ENCODE measurements at places on chromosomes 2 and 18.

DNA sequence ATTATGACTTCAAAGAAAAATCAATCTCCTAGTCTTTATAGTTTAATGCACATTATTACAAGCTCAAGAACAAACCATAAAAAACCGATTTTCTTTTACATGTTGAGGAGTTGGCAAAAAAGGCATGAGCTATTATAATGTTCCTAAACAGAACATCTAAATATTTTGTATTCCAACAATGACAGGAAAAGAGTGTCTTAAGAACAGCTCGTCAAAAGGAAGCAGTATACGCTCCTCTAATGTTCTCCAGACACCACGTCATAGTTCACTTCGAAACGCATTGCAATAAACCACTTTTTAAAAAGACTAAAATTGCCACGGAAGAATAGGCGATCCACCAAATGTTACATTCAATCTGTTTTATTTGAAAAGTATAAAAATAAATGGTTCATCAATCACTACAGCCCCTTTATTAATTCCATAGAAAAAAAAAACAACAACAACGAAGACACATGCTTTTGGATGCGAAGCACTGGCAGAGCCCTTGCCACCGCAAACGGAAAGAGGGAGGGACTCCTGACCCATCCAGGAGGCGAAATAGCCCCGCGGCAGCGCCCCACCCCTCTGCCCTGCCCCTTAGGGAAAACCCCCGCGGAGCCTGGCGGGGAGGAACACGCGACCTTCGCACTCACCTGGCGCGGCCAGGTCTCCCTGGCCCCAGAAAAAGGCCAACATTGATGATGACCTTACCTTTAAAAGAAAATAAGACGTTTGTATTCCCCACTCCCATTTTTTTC is 45.8 kb downstream of the MBP start:
- DNase-seq: no peak

GRCh38 chr2:107392241-107392704 is 434.4 kb upstream of the RGPD4 start:
- DNase-seq: no peak

- DNase-seq: no peak
Measured at GRCh38 chr2:173462892-173463840, 108.5 kb downstream of the CDCA7 start.

DNA sequence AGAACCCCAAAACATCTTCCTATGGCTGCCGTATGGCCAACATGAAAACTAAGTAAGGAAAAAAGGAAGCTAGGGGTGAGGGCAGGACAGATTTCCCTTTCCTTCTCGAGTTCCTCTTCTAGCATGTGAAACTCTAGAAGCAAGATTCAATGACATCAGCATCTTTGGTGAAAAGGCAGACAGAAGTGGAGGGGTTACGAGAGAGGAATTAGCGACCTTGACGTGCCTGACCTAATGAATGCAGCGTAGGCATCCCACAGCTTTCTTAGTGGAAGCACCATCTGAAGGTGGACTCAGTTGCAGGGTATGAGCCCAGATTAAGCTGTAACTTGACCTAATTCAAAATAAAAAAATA is 47.9 kb upstream of the PELI1 start:
- no peak for DNase-seq

DNA sequence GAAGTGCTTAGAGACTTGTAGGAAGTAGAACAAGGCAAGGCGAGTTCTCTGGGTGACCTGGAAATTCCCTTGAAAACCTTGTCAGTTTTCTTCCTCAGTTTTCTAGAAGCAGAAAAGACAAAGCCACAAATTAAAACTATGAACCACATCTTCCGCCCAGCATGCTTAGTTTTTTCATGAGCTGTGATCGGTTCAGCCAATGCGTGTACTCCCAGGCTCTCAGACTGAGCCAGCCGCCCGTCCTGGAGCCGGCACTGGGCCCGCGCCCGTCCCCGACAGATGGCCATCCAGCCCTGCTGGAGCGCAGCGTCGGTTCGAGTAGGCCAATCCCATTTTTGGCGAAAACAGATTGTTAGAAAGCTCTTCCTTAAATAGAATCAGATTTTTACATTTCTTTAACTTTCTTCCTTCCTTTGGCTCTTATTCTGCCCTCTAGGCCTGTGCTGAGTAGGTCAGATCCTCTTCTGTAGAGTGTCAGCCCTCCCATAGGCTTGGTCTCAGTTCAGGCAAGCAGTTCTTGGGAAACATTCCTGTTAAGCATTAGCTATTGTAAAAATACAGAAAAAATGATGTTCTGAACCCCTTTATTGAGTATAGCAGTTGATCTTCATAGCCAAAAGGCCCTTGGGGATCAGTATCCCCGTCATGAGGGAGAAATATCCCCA is 112.5 kb downstream of the NCK2 start:
- DNase-seq: peak; percentile 57

DNA sequence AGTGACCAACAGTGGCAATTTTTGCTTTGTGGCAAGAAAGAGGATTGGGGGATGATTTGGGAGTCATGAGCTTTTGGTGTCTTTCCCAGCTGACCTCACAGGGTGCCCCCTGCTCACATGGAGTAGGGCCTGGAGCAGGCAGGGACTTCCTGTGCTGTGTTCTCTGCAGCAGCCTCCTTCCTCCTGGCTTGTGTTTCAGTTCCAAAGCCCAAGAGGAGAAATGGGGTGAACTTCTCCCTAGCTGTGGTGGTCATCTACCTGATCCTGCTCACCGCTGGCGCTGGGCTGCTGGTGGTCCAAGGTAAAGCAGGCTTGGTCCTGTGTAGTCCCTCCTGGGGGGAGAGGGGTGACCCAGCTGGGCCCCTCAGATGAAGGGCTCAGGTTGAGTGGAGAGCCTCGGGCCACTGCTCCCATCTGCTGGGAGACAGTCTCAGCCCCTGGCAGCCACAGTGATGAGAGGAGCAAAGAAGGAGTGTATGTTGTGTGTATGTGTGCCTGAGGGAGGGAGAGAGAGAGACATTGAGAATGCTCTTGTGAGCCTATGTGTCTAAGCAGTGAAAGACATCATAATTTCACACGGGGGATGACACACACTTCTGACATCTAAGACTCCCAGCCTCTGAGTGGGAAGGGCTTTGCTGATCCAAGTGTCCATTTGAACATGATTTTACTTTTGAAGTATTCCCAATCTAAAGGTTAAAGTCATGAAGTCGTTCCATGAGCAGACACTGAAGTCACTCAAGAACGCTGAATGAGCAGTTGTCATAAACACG is 27.2 kb downstream of the MARCO start:
- DNase-seq: no peak

- no peak for DNase-seq
Measured at GRCh38 chr2:205237524-205237923, 444.8 kb upstream of the NRP2 start.

- DNase-seq: no peak
Measured at GRCh38 chr2:37985333-37985732, 60.2 kb downstream of the RMDN2 start.

DNA sequence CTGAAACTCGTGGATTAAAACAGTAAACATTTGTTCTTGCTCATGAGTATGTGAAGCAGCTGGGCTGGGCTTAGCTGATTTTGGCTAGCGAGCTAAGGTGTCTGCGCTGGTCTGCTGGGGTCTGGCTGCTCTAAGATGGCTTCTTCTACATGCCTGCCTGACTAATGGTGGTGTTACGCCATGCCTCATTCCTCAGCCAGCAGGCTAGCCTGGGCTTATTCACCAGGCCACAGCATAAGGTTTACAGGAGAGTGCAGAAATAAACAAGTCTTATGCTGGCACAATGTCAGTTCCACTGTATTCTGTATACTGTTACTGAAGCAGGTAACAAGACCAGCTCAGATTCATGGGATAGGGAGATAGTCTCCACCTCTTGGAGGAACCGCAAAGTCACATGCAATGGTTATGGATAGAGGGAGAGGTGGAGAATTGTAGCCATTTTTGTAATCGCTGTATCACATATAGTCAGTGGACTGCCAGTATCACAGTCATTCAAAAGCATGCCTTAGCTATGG is 80.0 kb downstream of the RHBDD1 start:
- DNase-seq: no peak

DNA sequence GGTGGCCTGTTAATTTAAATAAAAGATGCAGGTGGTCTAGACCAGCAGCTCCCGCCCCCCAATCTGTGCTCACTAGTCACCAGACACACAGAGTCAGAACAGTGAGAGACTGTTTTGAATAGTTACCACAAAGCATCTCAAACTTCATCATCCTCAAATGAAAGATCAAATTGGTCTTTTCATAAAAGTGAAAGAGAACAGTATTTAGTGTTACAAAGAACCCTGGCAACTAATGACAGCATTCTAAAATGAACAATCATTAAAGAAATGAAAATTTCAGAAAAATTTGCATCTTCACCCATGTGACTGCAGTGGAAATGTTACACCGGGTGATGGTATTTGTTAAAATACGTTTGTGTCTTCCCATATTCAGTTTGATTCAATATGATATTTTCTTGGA is 65.5 kb upstream of the PMAIP1 start:
- DNase-seq: no peak

DNA sequence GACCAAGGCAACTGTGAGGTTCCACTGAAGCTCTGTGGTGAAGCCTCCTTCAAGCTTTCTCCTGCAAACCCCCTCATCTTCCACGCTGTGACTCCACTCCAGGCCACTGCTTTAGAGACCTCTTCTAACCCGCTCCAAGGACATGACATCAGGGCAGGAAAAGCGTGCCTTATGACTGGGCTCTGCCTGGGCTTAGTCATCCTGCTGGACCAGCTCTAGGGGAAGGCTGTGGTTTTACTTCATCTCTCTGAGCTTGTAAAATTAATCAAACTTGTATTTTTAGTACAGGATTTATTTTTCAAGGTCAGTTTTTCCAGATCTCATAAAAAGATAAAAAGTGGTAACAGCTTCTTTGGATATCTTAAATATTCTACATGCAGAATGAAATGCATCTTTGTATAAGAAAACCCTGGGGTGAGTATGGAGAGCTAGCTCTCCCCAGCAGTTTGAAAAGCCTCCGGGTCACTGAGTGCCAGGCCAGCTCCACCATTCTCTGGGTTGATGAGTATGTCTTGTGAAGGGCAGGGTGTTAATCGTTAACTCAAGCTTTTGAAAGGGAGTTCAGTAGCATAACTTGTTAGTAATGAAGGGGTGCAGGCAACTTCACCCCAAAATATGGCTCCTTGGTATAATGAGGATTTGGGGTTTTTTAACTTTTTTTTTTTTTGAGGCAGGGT is 33.1 kb upstream of the YPEL5 start:
- DNase-seq: no peak

GRCh38 chr2:62427146-62427545 is 78.8 kb downstream of the TMEM17 start:
- DNase-seq: no peak

- no peak for DNase-seq
Measured at GRCh38 chr2:28399289-28399688, 6.6 kb downstream of the FOSL2 start.

- DNase-seq: no peak
Measured at GRCh38 chr2:224101820-224102630, 62.9 kb upstream of the SERPINE2 start.

GRCh38 chr2:128157644-128158043 is 66.6 kb downstream of the UGGT1 start:
- DNase-seq: no peak

- DNase-seq: no peak
Measured at GRCh38 chr2:128799284-128799552, 480.6 kb upstream of the HS6ST1 start.

- DNase-seq: no peak
Measured at GRCh38 chr2:226130192-226130591, 669.4 kb downstream of the IRS1 start.

DNA sequence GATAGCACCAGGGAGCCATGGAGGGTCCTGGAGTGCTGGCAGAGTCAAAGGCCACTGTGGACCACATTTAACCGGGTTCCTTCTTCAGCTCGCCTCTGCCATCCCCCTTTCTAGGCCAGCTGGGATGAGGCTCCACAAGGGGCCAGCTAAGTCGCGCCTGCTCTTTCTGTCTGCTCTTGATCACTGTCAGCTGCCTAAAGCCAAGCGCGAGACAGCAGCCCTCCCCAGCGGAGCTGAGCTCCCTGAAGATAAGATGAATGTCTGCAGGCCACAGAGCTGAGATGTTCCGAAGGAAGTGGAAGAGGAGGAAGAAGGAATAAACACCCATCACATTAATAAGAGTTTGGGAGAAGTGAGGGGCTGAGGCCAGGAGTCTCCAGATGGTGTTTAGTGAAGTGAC is 99.6 kb downstream of the CELF4 start:
- no peak for DNase-seq

GRCh38 chr2:165453561-165454094 is 15.9 kb upstream of the CSRNP3 start:
- DNase-seq: no peak

DNA sequence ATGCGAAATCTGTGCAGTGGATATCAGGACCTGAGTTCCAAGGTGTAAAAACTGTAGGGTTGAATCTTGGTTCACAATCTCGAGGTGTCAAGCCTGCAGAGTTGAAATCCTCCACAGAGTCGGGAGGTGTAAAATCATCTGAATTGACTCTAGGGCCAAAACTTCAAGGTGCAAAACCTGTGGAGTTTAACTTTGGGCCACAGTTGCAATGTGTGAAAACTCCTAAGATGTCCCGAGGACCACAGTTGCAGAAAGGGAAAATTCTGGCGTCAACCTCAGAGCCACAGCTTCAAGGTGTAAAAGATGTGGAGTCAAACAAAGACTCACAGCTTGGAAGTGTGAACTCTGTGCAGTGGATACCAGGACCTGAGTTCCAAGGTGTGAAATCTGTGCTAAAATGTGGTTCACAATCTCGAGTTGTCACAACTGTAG is 9.8 kb upstream of the ZNF512 start:
- no peak for DNase-seq

- DNase-seq: no peak
Measured at GRCh38 chr2:120150040-120150482, 73.1 kb downstream of the TMEM185B start.

GRCh38 chr18:55774505-55774904 is 186.5 kb upstream of the TCF4 start:
- DNase-seq: no peak

DNA sequence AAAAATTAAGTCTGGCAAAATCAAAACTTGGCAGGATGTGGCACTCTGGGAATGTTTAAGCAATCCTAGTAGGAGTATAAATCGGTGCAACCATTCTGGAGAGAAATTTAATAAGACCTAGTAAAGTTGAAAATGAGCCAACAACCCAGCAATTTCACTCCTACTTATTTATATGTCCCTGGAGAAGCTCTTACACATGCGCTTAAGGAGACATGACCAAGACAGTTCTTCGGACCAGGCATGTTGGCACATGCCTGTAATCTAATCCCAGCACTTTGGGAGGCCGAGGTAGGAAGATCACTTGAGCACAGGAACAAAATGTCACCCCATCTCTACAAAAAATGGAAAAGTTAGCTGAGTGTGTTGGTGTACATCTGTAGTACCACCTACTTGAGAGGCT is 374.6 kb upstream of the LYPD1 start:
- DNase-seq: no peak

GRCh38 chr2:943821-944220 is 6.8 kb upstream of the SNTG2 start:
- DNase-seq: no peak

GRCh38 chr18:75652528-75652927 is 225.0 kb upstream of the SMIM21 start:
- no peak for DNase-seq

DNA sequence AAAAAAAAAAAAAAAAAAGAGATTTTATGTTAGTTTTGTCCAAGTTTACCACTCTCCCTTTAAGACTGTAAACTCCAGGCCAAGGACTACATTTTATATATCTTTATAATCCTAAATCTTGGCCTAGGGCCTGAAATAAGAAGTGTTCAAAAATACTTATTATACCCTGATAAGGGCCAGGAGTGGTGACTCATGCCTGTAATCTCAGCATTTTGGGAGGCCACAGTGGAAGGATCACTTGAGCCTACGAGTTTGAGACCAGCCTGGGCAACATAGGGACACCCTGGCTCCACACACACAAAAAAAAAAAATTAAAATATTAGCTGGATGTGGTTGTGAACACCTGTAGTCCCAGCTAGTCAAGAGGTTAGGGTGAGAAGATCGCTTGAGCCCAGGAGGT is 12.7 kb downstream of the TRIP12 start:
- no peak for DNase-seq
